ENCODE measurements at places on chromosomes 1 and 21.
A peak's percentile ranks its signal among the peaks of the same experiment; 100 is the strongest.

GRCh38 chr1:233614173-233614742, 352 bp downstream of the KCNK1 start:
- DNase-seq, result peak; percentile 10

DNA sequence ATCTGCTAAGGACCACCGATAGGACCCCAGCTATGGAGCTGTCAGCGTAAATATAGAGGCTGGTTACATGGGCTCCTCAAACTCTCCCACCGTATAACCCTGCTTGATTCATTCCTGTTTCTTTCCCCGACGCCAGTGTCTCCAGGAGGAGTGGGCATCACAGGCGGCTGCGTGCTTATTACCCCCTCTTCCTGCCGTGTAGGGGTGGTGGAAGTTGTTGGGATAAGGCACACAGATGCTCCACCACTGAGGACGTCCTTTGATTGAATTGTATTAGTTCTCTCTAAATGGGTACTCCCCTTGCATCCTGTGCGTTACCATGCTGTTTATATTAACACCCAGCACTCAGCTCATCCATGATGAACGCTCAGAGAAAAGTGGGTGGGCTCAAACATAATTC, 104.6 kb downstream of the ZBTB18 start:
- no peak for DNase-seq

DNA sequence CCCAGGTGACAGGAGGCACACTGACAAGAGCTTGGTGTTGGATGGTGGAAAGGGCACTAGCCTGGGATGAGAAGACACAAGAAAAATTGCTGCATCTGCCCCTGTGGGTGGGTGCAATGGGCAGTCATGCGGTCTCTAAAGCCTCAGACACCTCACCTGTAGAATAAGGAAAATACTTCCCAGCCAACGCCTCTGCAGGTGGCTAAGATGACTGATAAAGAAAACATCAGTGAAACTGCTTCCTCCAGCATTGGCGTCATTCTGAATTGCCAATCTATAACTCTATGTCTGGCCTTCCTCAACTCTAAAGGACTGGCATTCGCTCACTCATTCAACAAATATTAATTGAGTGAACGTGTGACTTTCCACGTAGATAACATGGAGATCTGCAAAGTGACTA, 100.4 kb upstream of the F3 start:
- no peak for DNase-seq

- no peak for DNase-seq
Measured at GRCh38 chr1:208165659-208166058, 78.5 kb downstream of the PLXNA2 start.

DNA sequence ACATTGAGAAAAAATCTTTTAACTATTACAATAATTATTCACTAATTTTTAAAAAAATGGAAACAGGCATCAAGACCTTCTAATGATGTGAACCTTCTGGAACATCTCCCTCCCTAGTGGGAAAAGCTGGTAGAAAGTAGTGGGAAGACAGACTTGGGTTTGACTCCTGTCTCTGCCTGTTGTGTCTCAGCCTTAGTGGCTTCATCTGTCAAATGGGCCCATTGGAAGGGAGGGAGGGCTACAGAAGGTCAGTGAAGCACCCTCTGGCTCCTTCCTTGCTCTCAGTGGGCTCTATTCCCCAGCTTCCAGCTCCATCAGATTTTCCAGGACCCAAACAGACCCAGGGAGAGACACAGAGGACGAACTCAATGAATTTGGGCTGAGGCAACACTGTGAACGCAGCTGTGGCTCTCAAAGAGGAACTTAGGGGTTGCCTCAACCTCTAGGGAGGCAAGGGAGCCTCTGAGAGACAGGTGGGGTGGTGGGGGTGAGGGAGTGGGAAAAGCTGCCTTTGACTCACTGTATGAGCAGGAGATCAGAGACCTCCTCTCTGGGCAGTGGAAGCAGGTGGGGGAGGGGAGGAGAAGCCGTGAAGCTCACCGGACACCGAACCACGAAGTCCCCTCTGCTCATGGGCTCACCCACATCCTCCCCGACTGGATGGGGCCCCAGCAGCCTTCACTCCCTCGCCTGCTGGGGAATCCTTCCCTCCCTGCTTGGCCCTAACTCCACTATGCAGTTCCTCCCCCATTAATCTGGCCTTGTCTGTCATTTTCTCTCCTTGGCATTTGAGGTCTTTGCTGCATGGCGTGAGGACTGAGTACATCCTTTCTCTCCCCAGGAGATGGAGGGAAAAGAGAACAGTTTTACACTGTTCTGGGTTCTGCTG, 4.5 kb downstream of the CNR2 start:
- DNase-seq, result no peak

GRCh38 chr1:97423403-97423802, 497.4 kb downstream of the DPYD start:
- DNase-seq, result no peak

DNA sequence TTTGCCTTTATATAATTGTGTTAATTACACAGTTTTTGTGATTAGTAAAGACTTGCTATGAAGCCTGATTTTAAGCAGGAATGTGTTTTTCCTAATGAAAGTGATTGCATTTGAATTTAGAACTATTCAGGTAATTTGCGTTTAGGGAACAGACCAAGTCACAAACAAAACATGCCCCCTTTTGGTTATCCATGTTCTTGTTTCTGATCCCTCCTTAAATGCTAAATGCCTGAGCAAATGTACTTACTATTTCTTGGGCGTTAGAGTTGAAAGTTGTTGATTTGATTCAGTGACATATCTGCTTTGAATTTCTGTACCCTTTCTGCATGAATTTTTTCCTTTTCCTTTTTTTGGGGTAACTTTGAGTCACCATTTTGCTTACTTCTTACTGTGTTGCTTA, 5.2 kb downstream of the POU2F1 start:
- no peak for DNase-seq

DNA sequence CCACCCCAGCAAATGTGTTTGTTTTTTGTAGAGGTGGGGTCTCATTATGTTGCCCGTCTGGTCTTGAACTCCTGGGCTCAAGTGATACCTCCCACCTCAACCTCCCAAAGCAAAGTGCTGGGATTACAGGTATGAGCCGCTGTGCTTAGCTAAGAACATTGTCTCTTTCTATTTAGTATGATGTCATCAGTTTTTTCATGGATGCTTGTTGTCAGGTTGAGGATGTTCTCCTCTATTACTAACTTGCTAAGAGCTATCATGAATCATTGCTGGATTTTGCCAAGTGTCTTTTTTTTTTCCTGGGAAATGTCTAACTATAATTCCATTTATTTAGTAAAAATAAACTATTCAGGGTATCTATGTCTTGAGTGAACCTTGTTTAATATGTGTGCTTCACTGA, 19.0 kb upstream of the MPC2 start:
- DNase-seq, result no peak

GRCh38 chr1:222656391-222657155, 38.7 kb downstream of the MIA3 start:
- DNase-seq, result no peak

DNA sequence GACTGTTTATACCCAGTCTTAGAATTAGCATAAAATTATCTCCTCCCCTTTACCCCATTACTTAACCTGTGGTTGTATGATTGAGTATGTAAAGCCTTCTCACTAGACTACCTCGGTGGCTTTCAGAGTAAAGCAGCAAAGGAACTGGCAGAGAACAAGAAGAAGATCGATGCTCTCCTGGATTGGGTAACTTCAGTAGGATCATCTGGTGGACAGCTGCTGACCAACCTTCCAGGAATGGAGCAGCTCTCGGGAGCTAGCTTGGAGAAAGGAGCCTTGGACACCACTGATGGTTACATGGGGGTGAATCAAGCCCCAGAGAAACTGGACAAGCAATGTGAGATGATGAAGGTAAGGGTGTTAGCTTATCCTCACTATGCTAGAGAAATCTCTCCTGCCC, 138.6 kb upstream of the BMP8A start:
- no peak for DNase-seq

- no peak for DNase-seq
Measured at GRCh38 chr1:153951801-153952200, 5.3 kb upstream of the DENND4B start.

DNA sequence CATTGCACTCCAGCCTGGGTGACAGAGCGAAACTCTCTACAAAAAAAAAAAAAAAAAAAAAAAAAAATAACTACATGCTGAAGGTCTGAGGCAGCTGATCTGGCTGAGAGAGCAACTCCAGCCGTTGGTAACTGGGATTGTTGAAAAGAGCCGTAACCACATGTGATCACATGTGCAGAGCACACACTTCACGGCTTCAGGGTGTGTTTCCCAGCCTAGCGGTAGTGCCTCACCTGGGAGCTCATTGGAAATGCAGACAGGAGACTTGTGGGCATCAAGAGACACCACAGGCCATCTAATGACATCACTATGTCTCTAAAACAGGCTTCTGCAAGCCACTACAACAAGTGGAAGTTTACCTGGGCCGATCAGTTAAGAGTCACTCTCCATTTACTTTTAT, 11.8 kb upstream of the OTUD7B start:
- no peak for DNase-seq

GRCh38 chr1:30474818-30475200, 248.6 kb downstream of the MATN1 start:
- DNase-seq, result no peak

- peak; percentile 23 for DNase-seq
Measured at GRCh38 chr1:32539584-32540571, 651 bp downstream of the ZBTB8A start.

GRCh38 chr1:116265931-116266863, 106.8 kb upstream of the ATP1A1 start:
- no peak for DNase-seq

DNA sequence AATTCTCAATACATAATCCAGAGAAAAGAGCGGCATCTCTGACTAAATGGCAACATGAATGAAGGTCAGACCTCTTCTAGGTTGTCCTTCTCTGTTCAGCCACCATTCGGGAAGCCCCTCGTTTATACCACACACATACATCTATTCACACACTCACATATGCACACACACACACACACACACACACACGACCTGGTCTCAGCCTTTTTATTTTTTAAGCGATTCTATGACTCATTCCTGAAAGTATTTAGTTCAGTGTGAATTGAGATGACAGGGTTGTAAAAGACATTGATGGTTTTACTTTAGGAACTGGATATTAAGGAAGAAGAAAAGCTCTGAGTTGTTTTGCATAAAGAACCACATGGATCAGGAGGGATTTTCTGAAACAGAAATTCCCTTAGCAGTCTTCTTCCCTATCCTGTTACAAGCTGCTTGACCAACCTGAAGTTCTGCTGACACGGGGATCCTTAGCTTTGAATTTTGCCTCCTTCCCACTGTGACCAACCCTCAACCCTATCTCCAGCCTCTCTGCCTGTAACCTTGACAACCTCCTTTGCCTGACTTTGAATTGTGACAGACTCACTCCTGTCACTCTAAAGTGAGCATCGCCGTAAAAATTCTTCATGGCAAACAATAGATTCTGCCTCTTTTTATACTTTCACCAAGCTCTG, 383.1 kb upstream of the ESRRG start:
- no peak for DNase-seq

DNA sequence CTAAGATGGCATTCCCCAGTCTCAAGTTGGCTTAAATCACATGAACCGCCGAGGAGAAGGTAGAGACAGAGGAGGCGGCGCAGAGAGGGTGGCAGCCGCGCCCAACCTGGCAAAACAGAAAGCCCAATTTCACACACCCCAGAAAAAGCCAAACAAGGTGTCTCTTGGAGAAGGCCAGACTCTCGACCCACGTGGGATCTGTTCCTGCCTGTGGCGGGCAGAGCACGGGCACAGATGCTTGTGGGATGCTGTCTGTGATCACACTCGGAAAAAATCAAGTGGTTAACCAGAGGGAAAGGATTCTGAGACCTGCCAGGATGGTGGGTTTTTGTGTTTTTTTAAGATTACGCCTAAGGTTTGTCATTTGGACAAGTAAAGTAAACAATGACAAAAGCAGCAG, 80.7 kb downstream of the MRPL37 start:
- no peak for DNase-seq

DNA sequence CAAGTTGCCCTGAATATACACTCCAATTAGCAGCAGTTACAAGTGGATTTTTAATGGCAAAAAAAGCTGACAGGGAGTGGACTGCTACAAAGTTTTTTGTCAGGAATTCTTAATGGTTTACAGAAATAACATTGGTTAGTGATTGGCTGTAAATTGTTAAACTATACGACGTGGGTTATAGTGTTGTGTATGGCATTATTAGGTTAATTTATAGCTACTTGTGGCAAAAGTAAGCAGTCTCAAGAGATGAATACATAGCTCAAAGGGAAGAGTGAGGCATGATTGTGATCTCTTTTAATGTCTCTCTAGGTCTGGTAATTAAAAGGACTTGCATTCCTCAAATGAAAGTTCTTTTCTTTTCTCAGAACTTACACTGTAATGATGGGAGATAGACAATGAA, 75.8 kb upstream of the CD1D start:
- no peak for DNase-seq

DNA sequence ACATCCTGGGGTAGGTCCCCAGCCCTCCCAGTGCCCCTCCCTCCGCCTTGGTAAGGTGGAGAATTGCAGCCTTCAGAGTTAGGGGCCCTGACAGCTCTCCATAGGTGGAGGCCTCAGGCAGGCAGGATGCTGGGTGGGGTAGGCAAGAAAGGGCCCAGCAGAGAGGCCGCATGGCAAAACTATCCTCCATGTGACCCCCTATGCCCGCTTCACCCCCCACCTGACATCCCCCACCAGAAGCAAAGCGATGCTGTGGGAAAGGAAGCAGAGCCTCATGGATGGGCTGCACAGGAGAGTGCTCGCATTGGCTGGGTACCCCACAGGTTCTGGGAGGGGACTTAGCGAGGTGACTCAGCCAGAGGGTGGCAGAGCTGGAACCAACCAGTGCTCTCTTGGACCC, 1.6 kb downstream of the S100A9 start:
- DNase-seq, result no peak

DNA sequence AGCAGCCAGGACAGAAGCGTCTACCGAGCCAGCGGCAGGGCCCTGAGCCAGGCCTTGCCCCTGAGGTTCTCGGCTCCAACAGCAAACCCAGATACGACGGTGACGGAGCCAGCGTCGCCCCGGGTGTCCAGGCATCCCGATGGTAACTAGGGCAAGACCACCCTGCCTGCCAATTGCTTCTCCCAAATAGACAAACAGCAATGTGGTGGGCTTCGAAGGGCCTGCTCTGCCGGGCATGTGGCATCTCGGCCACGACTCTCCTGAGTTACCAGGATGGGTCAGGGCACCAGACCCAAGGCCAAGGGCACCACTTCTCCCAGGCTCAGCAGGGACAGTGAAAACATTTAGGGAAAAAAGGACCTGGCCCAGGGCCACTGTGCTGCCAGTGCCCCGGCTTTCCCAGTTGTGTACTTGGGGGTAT, 3.2 kb upstream of the ACTRT2 start:
- DNase-seq, result no peak

DNA sequence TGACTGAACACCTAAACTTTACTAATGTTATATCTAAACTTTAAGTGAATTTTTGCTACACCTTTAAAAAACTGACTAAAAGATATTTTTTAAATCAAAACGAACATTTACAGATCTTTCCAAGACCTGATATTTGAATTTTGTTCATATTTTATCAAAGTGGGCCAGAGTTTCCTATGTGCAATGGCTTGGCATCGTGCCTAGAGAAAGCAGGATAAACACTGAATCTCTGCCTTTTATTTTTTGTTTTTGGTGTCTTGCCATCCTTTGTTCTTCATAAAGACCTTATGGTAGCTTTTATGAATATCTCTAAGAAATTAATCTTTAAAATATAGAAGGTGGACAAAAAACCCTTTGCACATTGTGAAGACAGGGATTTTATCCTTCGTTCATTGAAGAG, 25.8 kb upstream of the VPS26C start:
- DNase-seq, result no peak
